Activated naive CD8-positive, alpha-beta T cell treated with anti-CD3 and anti-CD28 coated beads, Interleukin-2, amount 10 ng/mL, durations not matched to agents 7 days and 5 days (primary cell): ENCODE measurements at places on chromosomes 4 and X.

GRCh38 chrX:47608130-47608810 lies 11.4 kb downstream of the SYN1 start:
- no peak overlapping the region for H3K27ac ChIP-seq
- no peaks in the 10 kb centered on the region for H3K27me3 ChIP-seq
- H3K36me3 ChIP-seq, result no peaks in the 10 kb centered on the region
- no peak overlapping the region for H3K4me3 ChIP-seq
- no peak for DNase-seq
- peaks cover 4% of the 10 kb centered on the region for H3K4me1 ChIP-seq

GRCh38 chr4:147524601-147525000 lies 43.7 kb downstream of the EDNRA start:
- H3K27me3 ChIP-seq, result peaks cover 13% of the 10 kb centered on the region
- no peak overlapping the region for H3K27ac ChIP-seq
- H3K4me1 ChIP-seq, result no peaks in the 10 kb centered on the region
- H3K36me3 ChIP-seq, result no peaks in the 10 kb centered on the region

GRCh38 chr4:53647547-53647946 lies 56.3 kb upstream of the LNX1 start:
- H3K36me3 ChIP-seq, result no peaks in the 10 kb centered on the region
- H3K4me1 ChIP-seq, result no peaks in the 10 kb centered on the region
- H3K27me3 ChIP-seq, result no peaks in the 10 kb centered on the region
- no peak for DNase-seq
- no peak overlapping the region for H3K4me3 ChIP-seq

DNA sequence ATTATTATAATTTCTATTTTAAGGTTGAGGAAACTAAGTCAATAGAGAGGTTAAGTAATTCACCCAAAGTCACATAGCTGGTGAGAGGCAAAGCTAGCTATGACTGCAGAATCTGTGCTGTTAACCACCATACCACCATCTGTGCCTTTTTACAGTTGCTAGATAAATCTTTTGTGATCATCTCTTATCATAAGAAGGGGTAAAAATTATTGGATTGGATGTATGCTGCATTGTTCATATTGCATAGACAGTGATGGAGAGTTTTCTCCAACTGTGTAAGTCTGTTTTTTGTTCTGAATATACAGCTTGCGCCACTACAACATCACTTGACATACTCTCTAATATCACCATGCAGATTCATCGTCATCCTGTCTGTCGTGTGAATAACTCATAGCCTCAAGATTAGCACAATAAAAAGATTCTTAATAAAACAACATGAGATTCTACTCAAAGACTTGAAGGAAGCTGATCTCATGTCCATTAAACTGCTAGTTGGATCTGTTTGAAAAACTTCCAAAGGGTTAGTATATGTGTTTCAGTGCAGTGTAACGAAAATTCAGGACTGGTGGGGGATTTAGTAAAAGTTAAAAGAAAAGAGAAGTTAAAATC lies 495.9 kb downstream of the SPRY1 start:
- H3K4me3 ChIP-seq, result no peak overlapping the region
- peaks cover 7% of the 10 kb centered on the region for H3K27me3 ChIP-seq
- H3K4me1 ChIP-seq, result no peaks in the 10 kb centered on the region
- H3K27ac ChIP-seq, result no peak overlapping the region
- H3K36me3 ChIP-seq, result no peaks in the 10 kb centered on the region

GRCh38 chr4:82984459-82984858 lies 26.2 kb downstream of the LIN54 start:
- H3K36me3 ChIP-seq, result peaks cover 24% of the 10 kb centered on the region
- H3K27ac ChIP-seq, result peak overlapping the region; percentile 65
- H3K27me3 ChIP-seq, result no peaks in the 10 kb centered on the region

GRCh38 chr4:120034913-120035312 lies 31.7 kb downstream of the MAD2L1 start:
- H3K27ac ChIP-seq, result no peak overlapping the region
- H3K27me3 ChIP-seq, result peaks cover 17% of the 10 kb centered on the region
- no peak for DNase-seq
- H3K36me3 ChIP-seq, result no peaks in the 10 kb centered on the region
- H3K4me3 ChIP-seq, result no peak overlapping the region

DNA sequence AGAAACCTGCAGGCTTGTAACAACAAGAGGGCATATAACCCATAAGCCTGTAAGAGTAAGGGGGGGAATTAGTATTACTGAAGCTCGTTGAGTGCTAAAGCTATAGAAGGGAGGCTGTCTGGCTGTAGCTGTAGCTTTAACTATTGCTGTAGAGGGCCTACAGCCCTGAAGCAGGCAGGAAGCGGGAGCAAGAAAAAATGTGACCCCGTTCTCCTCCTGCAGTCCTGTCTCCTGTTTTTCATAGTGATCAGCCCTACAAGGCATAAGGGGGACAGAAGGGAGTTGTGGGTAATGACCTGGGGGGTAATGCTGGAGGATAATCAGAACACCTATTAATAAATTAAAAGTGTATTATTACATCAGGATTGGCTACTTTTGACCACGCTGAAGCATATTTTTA lies 206.9 kb upstream of the MAB21L2 start:
- no peak for DNase-seq
- H3K4me1 ChIP-seq, result no peaks in the 10 kb centered on the region
- no peak overlapping the region for H3K27ac ChIP-seq
- H3K4me3 ChIP-seq, result no peak overlapping the region

DNA sequence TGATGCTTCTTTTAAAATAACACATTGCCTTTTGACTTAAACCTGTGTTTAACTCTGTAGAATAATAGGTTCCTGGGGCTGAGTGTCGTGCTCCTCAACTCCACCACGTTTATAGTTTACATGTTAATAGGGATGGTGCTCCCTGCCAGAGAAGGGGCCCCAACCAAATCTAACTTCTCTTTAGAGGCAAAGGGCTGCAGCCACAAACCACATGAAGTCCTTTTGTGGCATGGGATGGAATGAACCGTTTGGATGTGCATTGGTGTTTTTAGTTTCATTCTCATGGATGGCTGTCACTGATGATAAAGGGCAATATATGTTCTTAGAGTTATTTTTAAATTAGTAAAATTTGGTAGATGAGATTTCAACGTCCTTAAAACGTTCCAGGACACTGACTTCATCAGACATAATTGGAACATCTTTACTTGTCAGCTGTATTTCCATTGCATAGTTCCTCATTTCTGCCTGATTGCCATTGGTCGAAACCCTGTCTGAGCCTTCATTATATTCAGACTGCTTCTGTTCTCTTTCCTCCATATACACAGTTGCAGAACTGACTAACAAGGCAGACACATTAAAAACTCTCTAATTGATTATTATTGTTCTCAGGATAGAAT lies 60.4 kb upstream of the HPF1 start:
- H3K27me3 ChIP-seq, result peaks cover 11% of the 10 kb centered on the region
- no peak overlapping the region for H3K27ac ChIP-seq
- H3K36me3 ChIP-seq, result no peaks in the 10 kb centered on the region
- H3K4me1 ChIP-seq, result peaks cover 1% of the 10 kb centered on the region

- no peaks in the 10 kb centered on the region for H3K36me3 ChIP-seq
- no peak overlapping the region for H3K27ac ChIP-seq
- DNase-seq, result no peak
- H3K27me3 ChIP-seq, result no peaks in the 10 kb centered on the region
Measured at GRCh38 chrX:20969565-20969964, 404.7 kb upstream of the CNKSR2 start.

GRCh38 chr4:105274090-105274489 lies 127.4 kb downstream of the TET2 start:
- H3K4me3 ChIP-seq, result no peak overlapping the region
- no peak overlapping the region for H3K27ac ChIP-seq
- no peak for DNase-seq
- H3K27me3 ChIP-seq, result no peaks in the 10 kb centered on the region
- peaks cover 17% of the 10 kb centered on the region for H3K4me1 ChIP-seq
- H3K36me3 ChIP-seq, result peaks cover 73% of the 10 kb centered on the region

GRCh38 chr4:24753519-24753918 lies 41.9 kb upstream of the SOD3 start:
- DNase-seq, result no peak
- no peaks in the 10 kb centered on the region for H3K4me1 ChIP-seq
- peaks cover 2% of the 10 kb centered on the region for H3K27me3 ChIP-seq
- H3K4me3 ChIP-seq, result no peak overlapping the region
- H3K27ac ChIP-seq, result no peak overlapping the region

DNA sequence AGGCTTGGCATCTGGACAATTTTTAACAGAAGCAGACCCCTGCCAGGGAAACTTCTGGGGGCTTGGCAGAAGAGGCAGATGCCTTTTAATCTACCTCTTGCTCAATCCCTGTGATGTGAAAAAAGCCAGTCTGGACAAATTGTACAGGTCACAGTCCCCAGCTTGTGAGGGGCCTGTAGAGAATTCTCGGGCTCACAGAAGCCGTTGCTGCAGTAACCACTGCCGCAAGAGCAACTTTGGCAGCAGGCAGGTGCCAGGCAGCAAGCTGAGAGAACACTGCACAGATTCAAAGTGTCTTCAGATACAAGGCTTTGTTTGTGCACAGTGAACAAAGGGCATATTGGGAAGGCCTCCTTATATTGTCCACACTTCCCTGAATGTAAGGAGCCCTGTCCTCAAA lies 11.7 kb downstream of the GPKOW start:
- DNase-seq, result no peak
- no peaks in the 10 kb centered on the region for H3K27me3 ChIP-seq
- H3K4me3 ChIP-seq, result no peak overlapping the region
- peaks cover 2% of the 10 kb centered on the region for H3K4me1 ChIP-seq
- H3K27ac ChIP-seq, result no peak overlapping the region

DNA sequence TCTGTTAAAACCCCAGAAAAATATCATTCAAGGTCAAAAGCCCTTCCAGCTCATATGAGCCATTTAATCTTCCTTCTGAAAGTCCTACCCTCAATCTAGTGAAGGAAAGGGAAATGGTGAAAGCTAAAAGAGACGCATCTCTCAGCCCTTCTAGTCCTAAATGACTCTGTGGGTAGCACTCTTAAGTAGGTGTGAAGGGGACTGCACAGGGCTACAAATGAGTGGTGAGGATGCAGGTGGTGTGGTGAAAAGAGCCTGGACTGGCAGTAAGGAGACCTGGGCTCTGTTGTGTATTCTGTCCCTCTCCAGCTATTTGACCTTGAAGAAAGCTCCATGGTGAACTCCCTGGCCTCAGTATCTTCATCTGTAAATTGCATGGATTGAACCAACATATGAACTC lies 671.8 kb upstream of the DIPK2B start:
- no peaks in the 10 kb centered on the region for H3K4me1 ChIP-seq
- H3K27me3 ChIP-seq, result no peaks in the 10 kb centered on the region
- H3K4me3 ChIP-seq, result no peak overlapping the region
- no peak overlapping the region for H3K27ac ChIP-seq
- H3K36me3 ChIP-seq, result no peaks in the 10 kb centered on the region

DNA sequence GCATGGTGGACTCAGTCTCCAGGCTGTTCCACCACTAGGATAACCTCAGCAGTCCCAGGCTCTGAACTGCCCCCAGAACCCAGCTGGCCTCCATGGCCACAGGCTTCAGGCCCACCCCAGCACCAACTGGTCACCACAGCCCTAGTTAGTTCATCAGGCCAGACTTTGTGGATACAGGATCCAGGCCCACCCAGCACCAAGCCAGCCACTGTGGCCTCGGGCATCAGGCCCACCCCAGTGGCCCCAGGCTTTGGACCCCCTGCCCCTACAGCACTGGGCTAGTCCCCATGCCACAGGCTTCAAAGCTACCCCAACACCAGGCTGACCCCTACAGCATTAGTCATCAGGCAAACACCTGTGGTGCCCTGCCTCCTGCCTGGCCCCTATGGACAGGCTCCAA lies 50.0 kb downstream of the ZCCHC13 start:
- DNase-seq, result no peak
- no peak overlapping the region for H3K27ac ChIP-seq
- H3K4me3 ChIP-seq, result no peak overlapping the region
- peaks cover 8% of the 10 kb centered on the region for H3K4me1 ChIP-seq
- no peaks in the 10 kb centered on the region for H3K36me3 ChIP-seq

DNA sequence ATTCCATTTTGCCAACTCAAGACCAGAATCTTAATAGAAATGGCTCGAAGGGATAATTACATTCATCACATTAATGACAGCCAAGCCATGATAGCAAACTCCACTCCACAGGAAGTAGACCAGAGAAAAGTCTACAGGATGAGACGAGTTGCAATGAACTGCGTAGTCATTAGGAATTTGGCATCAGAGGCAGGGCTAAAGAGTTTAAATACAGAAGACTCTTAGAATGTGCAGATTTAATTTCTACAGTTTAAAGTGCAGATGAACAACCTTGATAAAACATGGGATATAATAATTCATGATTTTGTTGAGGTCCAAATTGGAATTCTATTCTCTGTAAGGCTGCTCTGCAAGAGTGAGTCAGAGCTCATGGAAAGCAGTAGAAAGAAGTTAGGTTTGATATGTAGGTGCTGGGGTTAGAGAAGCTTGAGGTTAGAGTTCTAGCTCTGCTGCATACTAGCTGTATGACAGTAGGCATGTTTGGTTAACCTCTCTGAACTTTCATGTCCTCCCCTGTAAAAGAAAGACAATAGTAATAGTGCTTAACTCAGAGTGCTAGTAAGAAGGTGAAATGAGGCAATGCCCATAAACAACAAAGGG lies 32.2 kb downstream of the LNX1 start:
- no peaks in the 10 kb centered on the region for H3K36me3 ChIP-seq
- no peak for DNase-seq
- no peak overlapping the region for H3K4me3 ChIP-seq
- no peaks in the 10 kb centered on the region for H3K27me3 ChIP-seq
- H3K4me1 ChIP-seq, result no peaks in the 10 kb centered on the region

DNA sequence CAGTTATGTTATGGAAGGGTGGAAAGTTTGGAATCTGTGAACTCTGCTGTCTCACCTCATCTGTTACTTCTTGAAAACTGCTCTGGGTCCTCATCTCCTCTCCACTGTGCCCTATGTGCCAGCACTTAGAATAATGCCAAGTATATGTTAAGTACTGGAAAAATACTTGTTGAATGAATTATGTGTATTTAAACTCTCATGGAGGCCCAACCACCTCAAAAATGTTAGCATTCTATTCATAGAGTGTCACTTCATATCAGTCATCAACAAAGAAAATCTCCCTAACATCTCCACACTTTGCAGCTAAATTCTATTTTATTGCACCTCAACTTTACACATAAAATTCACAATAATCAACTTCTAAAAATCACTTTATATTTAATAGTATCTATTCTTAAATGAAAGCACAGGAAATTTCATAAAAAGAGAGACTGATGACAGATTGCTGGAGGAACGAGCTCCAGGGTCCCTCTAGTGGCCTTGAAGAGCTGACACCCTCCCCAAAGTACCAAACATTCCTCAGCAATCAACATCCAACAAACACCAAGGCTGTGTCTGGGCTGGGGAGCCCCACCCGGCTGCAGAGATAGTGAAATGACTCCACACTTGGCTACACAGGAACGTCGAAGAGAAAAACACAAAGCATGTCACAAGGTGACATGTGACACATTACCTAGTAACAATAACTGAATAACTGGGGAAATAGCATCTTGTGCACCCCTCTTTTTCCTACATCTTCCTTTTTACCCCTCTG lies 45.8 kb downstream of the SLC39A8 start:
- H3K36me3 ChIP-seq, result peaks cover 31% of the 10 kb centered on the region
- H3K27me3 ChIP-seq, result no peaks in the 10 kb centered on the region
- H3K4me1 ChIP-seq, result peaks cover 1% of the 10 kb centered on the region
- no peak overlapping the region for H3K4me3 ChIP-seq
- no peak overlapping the region for H3K27ac ChIP-seq
